Placental pericyte (primary cell): ENCODE measurements at places on chromosomes 16 and 17. TPM values are rescaled to one million over a fixed set of nuclear protein-coding genes. Genes with fewer than 3 reads are reported as not detected.

CACNG1 gene
- total RNA-seq = not detected in 2 replicates

TNFAIP1 gene
- total RNA-seq = 35.9 and 71.3 TPM in 2 replicates

ST6GALNAC2 gene
- 1.3 and 2.6 TPM in 2 replicates for total RNA-seq

TEX19 gene
- total RNA-seq = not detected in 2 replicates

TMEM88 gene
- 1.4 and 10.7 TPM in 2 replicates for total RNA-seq

TMEM238L gene
- not detected in 2 replicates for total RNA-seq

MT1F gene
- not detected in 2 replicates for total RNA-seq

ADGRG3 gene
- total RNA-seq = not detected in 2 replicates
